ENCODE measurements at places on chromosomes 11 and 22. TPM values are rescaled to one million over a fixed set of nuclear protein-coding genes. Genes with fewer than 3 reads are reported as not detected.

- no peak for DNase-seq
Observed at GRCh38 chr11:57399972-57400578, 9.6 kb upstream of the PRG2 start.

Gene INPP5J
- total RNA-seq: 0.33 TPM

GRCh38 chr11:8732748-8733241 lies 50.2 kb downstream of the RPL27A start:
- DNase-seq: peak; percentile 84

- DNase-seq: no peak
Observed at GRCh38 chr11:85855341-85855656, at the start of gene CCDC83. CCDC83 (plus strand) TSS chr11:85855383; CDS start chr11:85865124, 9,741 bp downstream.

DNA sequence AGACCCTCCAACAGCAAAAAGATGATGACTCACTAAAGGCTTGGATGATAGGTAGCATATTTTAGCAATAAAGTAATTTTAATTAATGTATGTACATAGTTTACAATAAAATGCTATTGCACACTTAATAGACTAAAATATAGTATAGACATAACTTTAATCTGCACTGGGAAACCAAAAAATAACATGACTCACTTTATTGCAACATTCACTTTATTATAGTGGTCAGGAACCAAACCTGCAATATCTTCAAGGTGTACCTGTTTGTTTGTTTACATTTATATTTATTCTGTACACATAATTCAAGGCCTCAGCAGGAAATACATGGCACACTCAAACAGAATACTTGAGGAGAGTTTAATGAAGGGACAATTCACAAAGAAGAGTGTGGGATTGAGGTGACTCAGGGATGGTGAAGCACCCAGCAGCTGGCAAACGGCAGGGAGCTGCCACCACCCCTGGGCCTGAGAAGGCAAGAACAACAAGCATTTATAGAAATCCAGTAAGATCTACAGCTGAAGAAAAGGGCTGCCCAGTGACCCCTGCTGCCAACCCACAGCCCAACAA lies 51.5 kb upstream of the POU2AF2 start:
- DNase-seq: no peak

GRCh38 chr11:11975201-11976092 lies 33.0 kb downstream of the DKK3 start:
- DNase-seq: peak; percentile 97

- DNase-seq: peak; percentile 68
Observed at GRCh38 chr11:119584193-119585042, 144.6 kb downstream of the NECTIN1 start.

- peak; percentile 25 for DNase-seq
Observed at GRCh38 chr11:72278905-72279304, 34.9 kb upstream of the PHOX2A start.

DNA sequence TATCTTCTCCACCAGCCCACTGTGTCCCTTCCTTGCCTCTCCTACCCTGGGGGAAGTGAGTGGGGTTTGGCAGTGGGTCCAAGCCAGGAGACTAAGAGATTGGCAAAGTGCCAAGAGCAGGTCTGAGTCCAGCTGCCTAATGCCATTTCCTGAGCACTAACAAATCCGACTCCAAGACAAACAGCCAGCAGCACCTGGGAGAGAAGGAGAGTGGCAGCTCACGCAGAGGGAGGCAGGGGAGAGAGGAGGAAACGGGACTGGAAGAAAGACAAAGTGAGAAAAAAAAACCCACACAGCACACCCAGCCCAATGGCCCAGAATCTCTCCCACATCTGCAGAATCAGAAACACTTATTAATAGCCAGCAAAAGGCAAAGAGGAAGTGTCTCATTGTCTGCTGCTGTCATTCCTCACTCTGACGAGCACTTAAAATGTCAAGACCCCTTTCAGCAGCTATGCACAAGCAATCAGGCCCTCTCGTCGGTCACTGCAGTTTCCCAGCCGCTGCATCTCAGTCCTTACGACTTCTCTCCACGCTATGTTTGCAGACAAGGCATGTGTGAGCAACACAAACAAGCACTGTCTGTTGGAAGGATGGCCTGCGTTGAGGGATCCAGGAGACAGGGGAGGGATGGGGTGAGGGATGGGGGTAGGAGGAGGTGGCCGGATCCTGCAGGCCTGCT lies 558.4 kb upstream of the CADM1 start:
- no peak for DNase-seq

- DNase-seq: no peak
Observed at GRCh38 chr11:110095554-110095953, 2.4 kb downstream of the ZC3H12C start.

Gene C22orf15
- 0.40 TPM for total RNA-seq

GRCh38 chr11:31806186-31806927 lies 4.8 kb downstream of the PAX6 start:
- no peak for DNase-seq

DNA sequence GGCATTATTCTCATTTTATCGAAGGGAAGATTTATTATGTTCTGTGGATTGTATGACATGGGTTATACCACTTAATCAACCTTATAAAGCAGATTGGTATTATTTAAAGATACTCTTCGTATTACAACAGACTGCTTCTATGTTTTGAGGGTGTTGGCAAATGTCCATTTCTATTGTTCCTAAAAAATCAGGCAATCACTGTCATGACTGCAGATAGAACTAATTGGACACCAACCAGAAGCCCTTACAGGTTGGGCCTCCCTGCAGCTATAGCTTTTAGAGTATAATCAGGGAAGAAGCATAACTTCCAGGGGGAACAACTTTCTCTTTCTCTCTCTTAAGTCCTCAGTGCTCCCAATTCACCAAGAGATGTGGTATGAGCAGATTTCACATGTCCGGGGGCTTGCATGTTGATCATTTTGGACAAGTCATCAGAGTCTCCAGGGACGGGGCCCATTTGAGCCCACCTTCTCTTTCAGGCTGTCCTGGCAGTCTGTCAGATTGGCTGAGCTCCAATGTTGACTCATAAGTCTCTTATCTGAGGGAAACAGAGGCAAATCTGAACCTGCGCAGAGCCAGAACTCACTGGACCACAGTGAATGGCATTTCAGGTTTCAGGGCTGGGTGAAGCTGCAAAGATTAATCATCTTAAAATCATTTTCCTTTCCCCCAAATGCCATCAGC lies 264.0 kb upstream of the CCDC90B start:
- no peak for DNase-seq

DNA sequence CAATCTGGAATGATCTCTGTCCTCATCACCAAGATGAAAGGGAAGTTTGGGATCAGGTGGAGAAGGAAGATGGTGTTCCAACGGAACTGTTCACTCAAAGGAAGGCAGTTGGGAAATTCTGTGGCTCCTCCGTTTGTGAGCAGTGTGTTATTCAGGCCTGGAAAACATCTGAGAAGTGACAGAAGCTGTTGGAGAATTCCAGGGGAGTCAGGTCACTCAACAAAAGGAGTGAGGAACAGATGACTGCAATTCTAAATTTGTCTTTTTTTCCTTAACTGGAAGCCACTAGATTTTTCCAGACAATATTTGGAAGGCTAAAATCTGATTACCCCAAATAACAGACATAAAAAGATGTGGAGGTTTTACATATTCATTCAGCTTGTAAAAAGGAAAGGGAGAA lies 107.8 kb downstream of the CD44 start:
- DNase-seq: no peak

DNA sequence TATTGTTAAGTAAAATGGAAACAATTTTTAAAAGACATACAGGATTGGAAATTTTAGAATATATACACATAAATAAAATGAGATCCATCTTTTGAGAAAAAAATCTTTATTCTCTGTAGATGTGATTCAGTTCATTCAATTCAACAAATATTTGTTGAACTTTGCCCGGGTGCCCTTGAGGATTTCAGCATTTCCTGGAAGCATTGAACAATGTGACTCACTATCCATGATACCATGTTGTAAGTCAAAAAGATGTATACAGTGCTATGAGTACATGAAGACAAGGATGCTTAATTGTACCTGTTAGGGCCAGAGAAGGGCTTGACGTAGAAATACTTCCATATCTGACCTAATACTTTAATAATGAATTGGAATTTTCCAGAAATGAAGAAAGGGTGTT lies 353.7 kb downstream of the METTL15 start:
- no peak for DNase-seq

- no peak for DNase-seq
Observed at GRCh38 chr22:29163808-29164207, 41.9 kb upstream of the EMID1 start.

DNA sequence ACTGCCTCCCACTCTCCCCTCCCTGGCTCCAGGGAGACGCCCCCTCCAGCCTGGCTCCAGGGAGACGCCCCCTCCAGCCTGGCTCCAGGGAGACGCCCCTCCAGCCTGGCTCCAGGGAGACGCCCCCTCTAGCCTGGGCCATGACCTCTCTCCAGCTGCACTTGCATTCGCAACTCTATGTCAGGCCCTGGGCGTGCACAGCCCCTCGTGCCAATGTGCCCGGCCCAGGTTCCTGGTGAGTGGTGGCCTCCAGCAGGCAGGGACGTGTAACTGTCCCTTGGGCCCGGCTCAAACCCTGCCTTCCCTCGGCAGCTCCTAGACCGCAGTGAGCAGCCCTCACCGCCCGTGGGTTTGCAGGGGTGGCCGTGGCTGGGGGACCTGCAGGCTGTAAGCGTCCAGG lies 6.9 kb downstream of the MUC6 start:
- no peak for DNase-seq

Gene SLC22A25
- not detected for total RNA-seq

GRCh38 chr11:120808616-120809050 lies 215.3 kb upstream of the TBCEL start:
- no peak for DNase-seq

Gene RAB3IL1
- 8.5 TPM for total RNA-seq

GRCh38 chr11:131759140-131759539 lies 388.7 kb downstream of the NTM start:
- no peak for DNase-seq

DNA sequence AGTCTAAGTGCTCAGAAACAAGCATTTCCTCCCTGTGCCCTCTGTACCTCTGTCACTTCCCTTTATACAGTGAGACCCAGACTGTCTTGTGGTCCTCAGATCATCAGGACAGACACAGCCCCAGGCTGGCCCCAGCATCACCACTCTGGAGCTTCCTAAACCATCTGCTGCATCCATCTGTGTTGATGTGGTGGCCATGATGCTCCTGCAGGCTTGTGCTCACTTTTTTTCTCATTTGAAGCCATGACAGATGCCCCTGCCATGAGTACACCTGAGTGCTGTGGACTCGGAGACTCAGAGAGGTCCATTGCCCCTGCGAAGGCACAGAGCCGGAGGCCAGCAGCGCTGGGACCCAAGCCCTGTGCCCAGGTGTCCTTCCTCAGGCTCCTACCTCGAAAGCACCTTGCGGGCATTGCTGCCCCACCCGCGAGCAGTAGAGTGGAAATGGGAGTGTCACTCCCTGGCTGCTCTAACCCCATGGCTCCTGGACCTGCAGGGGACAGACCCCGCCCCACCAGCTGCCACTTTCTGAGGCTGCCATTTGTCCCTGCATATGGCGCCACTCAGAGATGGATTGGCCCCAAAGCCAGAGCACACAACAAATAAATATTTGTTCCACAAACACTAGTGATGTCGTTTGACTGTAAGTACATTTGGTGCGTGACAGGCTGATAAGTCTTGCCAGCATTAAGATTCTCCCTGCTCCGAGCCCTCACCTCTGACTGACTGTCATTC lies 593.5 kb downstream of the TBC1D22A start:
- DNase-seq: no peak

- DNase-seq: no peak
Observed at GRCh38 chr22:31160328-31160978, 471 bp downstream of the RNF185 start.

Gene GLYATL2
- total RNA-seq: 0.14 TPM

Gene API5
- 204 TPM for total RNA-seq

GRCh38 chr11:17802491-17802890 lies 67.9 kb downstream of the KCNC1 start:
- no peak for DNase-seq

DNA sequence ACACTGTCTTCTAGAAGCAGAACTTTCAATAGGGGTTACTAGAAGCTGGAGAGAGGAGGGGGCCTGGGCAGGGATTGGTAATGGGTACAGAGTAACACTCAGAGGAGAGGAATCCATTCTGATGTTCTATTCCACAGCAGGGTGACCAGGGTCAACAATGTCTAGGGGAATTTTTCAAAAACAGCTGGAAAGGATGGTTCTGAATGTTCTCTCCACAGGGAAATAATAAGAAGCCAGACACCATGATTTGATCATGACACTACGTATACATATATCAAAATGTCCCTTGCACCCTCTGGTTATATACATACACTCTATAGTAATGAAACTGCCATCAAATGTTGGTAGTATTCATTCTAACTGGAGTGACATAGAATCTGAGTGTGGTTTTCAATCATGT lies 111.2 kb upstream of the TOP3B start:
- DNase-seq: no peak

DNA sequence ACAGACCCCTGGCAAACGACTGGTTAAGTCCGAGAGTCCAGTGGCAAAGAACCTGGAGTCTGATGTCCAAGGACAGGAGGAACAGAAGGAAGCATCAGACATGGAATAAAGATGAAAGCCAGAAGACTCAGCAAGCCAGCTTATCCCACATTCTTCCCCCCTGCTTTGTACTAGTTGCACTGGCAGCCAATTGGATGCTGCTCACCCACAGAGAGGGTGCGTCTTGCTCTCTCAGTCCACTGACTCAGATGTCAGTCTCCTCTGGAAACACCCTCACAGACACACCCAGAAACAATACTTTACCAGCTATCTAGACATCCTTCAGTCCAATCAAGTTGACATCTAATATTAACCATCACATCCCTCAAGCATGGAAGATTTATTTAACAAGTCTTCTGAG lies 1265.8 kb upstream of the CNTN5 start:
- DNase-seq: no peak

Gene KCNJ11
- total RNA-seq: 0.26 TPM

Gene SLC1A2
- total RNA-seq: 0.41 TPM

DNA sequence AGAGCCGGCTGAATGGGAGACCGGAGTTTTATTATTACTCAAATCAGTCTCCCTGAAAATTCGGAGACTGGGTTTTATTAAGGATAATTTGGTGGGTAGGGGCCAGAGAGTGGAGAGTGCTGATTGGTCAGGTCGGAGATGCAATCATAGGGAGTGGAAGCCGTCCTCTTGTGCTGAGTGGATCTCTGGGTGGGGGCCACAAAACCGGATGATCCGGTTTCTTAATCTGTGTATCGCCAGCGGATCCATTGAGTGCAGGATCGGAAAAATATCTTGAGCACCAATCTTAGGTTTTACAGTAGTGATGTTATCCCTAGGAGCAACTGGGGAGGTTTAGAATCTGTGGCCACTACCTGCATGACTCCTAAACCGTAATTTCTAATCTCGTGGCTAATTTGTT lies 886 bp upstream of the NIPSNAP1 start:
- no peak for DNase-seq

DNA sequence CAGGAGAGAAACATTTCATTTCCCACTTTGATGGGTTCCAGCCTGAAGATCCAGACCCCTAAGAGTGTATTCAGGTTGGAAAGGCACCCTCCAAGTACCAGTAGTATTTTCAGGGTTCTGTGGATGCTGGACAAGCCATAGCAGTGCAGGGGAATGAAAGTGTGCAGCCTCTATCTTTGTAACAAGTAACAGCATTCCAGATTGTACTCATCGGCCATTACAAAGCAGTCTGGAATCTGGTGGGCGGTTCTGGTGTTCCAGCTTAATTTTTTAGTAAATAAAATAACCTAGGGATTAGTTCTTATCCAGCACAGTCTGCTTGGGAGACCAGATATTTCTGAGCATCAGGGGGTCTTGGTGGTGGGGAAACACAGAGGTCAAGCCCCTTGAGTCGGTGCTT lies 22.6 kb downstream of the APLNR start:
- peak; percentile 53 for DNase-seq

GRCh38 chr22:45549762-45550378 lies 47.2 kb downstream of the FBLN1 start:
- DNase-seq: no peak

- DNase-seq: no peak
Observed at GRCh38 chr11:83364500-83365045, 78.4 kb upstream of the CCDC90B start.

- no peak for DNase-seq
Observed at GRCh38 chr11:35141571-35141971, 2.6 kb downstream of the CD44 start.
